ENCODE measurements at places on chromosomes 3 and 15.

GRCh38 chr3:165624761-165625160 is 212.5 kb downstream of the BCHE start:
- no peak for DNase-seq

DNA sequence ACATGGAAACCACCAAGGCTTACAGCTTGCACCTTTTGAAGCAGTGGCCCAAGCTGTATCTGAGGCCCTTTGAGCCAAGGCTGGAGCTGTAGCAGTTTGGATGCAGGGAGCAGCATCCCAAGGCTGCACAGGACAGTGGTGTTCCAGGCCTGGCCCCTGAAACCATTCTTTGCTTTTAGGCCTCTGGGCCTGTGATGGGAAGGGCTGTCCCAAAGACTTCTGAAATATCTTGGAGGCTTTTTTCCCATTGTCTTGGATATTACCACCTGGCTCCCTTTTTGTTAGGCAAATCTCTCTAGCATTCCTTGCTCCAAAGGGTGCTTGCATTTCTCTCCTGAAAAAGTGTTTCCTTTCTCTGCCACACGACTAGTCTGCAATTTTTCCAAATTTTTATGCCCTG is 302.8 kb upstream of the MDFIC2 start:
- no peak for DNase-seq

- DNase-seq, result no peak
These were observed 176.9 kb upstream of the SOX2 start for GRCh38 chr3:181534781-181535221.

- no peak for DNase-seq
These were observed 164.1 kb upstream of the NSMCE3 start for GRCh38 chr15:29433507-29434248.

DNA sequence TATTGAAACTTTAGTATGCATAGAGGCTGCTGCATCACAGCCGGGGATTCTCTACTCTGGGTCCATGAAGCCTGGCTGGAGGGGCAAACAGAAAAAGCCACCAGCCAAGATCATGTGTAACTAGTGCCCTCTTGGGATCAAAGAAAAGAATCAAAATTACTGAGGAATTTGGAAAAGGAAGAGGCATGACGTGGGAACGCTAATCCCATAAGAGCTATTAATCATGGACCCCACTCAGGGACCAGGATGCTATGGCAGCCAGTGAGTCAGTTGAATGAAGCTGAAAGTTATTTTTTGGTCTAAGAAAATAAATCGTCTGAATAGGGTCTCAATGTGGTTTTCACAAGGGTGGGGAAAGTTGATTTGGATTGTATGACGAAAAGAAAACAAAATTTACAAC is 1165.1 kb downstream of the ROBO2 start:
- DNase-seq, result peak; percentile 35

DNA sequence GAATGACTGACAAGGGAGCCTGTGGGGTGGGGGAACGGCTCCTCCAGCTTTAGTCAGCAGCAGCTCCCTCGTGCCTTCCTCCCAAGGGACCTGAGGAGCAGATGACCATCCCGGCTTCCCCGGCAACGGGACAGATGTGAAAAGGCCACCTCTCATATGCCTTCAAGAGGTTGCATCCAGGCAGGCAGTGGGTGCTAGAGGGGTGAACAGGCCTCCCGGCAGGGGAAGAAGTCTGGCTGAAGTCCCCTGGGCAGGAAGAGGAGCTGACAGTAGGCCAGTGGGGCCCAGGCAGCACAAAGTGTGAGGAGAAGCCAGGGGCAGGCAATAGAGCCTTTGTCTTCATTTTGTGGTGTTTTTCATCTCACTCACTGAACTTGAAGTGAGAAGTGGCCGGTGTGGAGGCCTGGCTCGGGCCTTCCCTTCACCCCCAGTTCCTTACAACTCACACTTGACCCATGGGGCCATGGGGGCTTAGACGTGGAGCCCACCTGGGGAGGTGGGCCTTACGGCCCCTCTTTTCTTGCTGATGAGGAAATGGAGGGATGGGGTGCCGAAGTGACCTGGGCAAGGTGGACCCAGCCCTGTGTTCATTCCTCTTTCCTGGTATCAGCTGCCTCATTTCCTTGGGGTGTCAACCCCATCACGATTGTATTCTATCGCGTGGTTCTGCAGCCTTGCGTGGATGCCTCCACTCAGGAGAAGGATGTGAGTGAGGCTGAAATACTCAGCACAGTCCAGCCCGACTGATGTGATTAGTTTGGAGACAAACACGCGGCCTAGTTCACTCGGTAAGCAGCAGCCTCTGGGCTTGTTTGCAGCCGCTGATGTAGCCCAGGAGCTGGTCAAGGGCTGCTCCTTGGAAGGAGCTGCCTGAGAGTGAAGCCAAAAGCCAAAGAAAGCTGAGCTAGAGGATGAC is 115.5 kb upstream of the ALDH1A3 start:
- no peak for DNase-seq

DNA sequence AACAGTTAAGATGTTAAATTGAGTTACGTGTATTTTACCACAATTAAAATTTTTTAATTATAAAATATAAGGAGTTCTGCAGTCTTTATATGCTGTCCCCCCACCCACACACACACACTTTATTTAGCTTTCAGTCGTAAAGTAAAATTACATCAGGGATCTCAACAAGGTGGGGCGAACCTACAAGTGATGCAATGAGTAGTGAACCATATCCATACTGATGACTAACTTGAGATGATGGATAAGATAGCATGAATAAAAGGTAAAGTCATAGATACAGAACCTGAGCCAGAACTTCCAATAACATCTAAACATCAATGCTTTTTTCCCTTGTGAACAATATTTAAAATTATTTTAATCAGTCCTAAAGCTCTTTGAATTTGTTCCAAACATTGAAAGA is 77.2 kb downstream of the VPS13C start:
- DNase-seq, result no peak

DNA sequence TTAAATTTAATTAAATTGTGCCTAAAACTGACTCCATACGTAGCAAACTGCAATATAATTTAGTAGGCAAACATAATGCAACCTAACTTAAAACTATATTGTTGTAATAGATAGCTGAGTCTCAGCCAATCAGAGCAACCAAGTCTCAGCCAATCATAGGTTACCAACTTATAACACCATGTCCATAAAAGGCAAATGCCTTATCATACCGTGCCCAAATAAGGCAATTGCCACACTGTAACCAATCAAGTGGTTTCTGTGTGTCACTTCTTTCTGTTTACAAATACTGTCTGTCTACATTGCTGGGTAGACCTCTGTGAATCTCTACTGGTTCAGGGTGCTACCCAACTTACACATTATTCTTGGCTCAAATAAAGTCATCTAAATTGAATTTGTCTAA is 728.4 kb upstream of the EPHA6 start:
- DNase-seq, result no peak

DNA sequence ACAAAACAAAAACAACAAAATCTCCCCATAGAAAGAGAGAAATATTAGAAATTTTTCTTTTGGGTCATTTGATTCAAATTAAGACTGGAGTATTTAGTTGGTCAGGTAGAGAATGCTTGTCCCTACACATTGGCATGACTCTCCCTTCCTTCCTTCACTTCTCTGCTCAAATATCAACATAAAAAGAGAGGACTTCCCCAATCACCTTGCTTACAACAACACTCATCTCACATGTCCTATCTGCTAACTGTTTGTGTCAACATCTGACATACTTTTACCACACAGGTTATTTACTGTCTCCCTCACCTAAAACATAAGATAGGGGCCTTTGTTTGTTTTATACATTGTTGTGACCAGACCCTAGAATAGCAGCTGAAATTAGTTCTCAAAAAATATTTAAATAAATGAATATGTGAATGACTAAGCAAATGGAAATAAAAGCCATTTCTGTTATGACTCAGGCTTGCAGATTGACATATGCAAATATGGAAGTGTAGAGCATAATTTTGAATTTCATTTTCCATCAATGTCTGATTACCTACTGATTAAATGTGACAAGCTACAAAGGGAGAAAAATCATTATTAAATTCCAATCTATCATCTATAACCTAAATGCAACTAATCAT is 304.8 kb downstream of the CTNNB1 start:
- no peak for DNase-seq

DNA sequence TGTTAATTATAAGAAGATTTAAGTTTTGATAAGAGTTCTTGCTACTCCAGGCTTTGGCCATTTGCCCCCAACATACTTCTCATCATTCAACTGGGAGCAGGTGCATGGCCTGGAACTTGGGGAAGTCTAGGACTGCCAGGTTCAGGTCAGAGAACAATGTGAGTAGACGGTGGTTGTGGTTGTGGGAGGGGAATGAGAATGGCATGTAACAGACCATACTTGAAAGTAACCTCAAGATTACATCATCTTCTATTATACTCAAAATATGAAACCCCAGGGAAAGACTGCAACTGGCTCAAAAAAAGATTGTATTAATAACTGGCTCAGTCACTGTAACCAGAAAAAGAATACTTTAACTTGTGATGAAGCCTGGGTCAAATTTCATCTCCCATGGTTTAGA is 364.9 kb upstream of the DPPA4 start:
- no peak for DNase-seq

- no peak for DNase-seq
These were observed 3.6 kb upstream of the A4GNT start for GRCh38 chr3:138135833-138136194.

- DNase-seq, result peak; percentile 60
These were observed 23.0 kb downstream of the CPN2 start for GRCh38 chr3:194328053-194328657.

DNA sequence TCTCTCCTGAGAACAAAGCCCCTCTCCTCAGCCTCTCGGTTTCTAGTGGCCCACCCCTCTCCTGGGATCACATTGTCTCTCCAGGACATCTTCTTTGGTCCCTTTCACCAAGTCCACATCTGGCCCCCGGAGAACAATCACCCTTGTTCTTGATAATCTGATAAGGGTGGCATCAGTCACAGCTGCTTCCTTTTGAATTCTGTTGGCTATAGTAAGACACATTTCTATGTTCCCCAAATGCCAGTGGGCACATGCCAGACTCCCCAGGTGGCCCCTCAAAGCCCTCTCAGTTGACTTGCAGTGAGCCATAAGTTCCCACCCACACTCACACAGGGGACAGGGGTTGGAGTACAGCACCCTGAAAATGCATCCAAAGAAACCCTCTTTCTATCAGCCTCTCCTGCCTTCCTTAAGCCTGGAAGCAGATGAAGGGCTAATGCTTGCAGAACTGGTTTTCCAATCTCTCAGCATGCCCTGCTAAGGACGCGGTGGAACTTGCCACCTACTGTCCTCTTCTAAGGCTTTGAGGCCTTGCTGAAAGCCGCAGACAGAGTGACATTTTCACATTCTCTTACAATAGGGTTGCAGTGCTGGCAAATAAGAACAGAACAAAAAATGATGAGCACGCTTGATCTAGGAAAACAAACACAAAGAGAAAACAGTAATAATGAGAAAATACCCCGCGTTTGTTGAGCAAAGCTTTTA is 101.3 kb upstream of the SLCO3A1 start:
- DNase-seq, result no peak

- peak; percentile 49 for DNase-seq
These were observed 24.0 kb upstream of the PTPRG start for GRCh38 chr3:61537366-61537765.

DNA sequence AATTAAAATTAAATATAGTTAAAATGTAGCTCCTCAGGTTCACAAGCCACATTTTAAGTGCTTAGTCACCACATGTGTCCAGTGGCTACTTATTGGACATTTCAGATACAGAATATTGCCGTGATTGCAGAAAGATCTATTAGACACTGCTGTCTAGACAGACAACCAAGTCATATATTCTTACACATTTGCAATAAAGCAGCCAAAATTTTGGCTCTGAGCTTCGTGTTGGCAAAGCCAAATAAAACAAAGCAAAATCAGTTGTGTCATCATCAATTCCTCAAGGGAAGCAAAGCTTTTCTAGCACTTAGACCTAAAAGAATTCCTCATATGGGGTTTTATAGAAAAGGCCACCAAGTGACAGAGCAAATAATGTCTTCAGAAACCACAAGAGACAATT is 193.1 kb upstream of the LPP start:
- no peak for DNase-seq

DNA sequence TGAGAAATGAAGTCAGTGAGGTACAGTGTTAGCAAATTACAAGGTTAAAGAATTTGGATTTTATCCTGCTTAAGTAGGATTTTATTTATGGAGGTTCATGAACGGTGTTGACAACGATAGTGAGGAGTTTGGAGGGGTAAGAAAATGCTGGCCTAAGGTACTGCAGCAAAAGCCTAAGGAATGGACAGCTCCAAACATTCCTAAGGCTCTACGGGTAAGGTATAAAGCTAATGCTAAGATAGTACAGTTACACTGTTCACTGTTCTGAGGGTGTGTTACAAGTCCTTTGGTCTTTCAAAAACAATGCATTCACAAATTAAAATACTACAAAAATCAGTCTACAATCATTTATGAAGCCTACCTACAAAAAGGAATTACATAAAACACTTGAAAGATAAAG is 7.3 kb downstream of the MTMR10 start:
- no peak for DNase-seq

DNA sequence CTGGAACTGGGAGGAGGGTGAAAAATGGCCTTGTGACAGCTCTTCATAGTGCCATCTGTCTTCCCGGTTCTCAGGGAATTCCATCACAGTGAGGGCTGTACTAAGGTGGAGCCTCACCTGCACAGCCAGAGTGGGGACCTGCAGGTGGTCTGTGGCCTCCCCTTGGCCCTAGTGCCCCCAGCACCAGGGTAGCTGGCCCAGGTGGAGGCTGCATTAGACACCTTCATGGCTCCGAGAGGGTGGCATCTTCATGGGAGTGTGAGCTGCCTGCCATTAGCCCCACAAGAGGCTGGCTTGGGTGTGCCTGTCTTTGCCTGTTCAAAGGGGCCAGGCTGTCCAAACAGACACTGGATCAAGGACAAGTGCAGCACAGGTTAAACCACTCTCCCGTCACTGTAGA is 95.5 kb upstream of the PRR23E start:
- DNase-seq, result no peak

DNA sequence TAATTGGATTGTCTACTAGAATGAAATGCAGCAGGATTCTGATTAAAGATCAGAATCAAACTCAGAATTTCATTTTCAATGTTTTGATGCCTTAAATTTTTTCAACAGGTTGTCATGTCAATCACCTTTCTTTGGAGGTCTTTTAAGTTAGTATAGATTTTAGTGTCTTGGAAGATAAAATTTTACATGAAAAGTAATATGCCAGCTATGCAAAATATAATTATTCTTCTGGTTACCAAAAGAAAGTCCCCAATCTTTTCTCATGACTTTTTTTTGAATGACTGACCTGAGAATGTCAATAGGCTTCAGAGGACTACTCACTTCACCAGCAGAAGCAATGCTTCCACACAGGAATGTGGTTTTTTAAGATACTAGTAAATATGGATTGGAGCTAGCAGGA is 4.3 kb downstream of the FGF7 start:
- DNase-seq, result no peak

- no peak for DNase-seq
These were observed 10.6 kb upstream of the CPB1 start for GRCh38 chr3:148816981-148817525.

GRCh38 chr3:38099518-38099917 is 37.4 kb downstream of the ACAA1 start:
- no peak for DNase-seq

GRCh38 chr3:122947196-122947595 is 80.4 kb downstream of the SEMA5B start:
- DNase-seq, result peak; percentile 51

All from right kidney (tissue), 9 donors.